Activated T-cell treated with anti-CD3 and anti-CD28 coated beads, Interleukin-2, amount 50 U/mL, for 24 hours (primary cell): ENCODE measurements at places on chromosomes 4 and X.

DNA sequence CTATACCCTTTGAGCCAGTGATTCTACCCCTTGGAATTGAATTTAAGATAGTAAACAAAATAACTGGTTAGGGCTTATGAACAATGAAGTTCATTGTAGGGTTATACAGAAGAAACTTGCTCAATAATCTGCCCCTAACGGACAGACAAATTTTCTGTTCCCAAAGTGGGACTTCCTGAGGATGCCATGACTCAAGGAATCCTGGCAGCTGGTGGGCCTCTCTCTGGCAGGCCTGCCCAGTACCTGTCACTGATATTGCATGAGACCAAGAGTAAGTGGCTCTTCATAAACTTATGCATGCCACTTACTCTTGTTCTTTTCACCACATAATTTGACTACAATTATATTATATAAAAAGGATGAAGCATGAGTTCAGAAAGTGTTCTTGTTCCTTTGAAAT lies 41.5 kb downstream of the GPRIN3 start:
- H3K27ac ChIP-seq, result no peak overlapping the region
- peaks cover 81% of the 10 kb centered on the region for H3K4me1 ChIP-seq
- H3K36me3 ChIP-seq, result peaks cover 16% of the 10 kb centered on the region
- no peaks in the 10 kb centered on the region for H3K27me3 ChIP-seq
- H3K4me3 ChIP-seq, result no peak overlapping the region

- peak overlapping the region; percentile 91 for H3K27ac ChIP-seq
- no peak for DNase-seq
- peaks cover 40% of the 10 kb centered on the region for H3K27me3 ChIP-seq
- peaks cover 37% of the 10 kb centered on the region for H3K4me1 ChIP-seq
These were observed 718 bp downstream of the SPIN3 start for GRCh38 chrX:56994375-56995270.

DNA sequence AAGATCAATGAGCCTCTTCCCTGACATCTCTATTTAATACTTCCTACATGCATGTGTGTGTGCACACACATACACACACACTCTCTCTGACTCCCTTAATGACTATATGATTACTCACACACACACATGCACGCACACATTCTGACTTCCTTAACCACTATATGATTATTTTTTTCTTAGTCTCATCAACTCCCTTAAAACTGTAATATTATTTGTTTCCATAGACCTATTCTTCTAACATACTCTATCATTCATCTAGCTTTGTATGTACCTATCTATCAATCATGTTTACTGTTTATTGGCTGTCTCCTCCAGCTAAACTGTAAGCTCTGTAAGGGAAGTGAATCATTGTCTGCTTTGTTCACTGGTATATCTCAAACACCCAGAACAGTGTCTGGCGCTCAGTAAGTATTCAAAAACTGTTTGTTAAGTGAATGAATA lies 236.6 kb downstream of the RASL11B start:
- DNase-seq, result no peak
- H3K36me3 ChIP-seq, result peaks cover 55% of the 10 kb centered on the region
- H3K27me3 ChIP-seq, result no peaks in the 10 kb centered on the region

- no peaks in the 10 kb centered on the region for H3K27me3 ChIP-seq
- no peak overlapping the region for H3K27ac ChIP-seq
- DNase-seq, result no peak
These were observed 187.1 kb upstream of the C1QTNF7 start for GRCh38 chr4:15240764-15241163.

DNA sequence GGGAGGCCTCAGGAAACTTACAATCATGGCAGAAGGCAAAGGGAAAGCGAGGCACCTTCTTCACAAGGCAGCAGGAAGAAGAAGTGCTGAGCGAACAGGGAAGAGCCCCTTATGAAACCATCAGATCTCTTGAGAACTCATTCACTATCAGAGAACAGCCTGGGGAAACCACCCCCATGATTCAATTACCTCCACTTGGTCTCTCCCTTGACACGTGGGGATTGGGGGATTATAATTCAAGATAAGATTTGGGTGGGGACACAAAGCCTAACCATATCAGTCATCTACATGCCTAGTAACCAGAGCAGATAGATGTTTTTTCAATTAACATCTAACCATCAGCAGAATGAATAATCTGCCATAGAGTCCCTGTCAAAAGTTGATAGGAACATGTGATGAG lies 30.4 kb downstream of the FAM13A start:
- peaks cover 3% of the 10 kb centered on the region for H3K27me3 ChIP-seq
- H3K4me3 ChIP-seq, result no peak overlapping the region
- H3K36me3 ChIP-seq, result no peaks in the 10 kb centered on the region
- H3K27ac ChIP-seq, result no peak overlapping the region
